Gastroesophageal sphincter (tissue), 4 donors: ENCODE measurements at places on chromosomes 7 and 10.

GRCh38 chr10:19922236-19922963 lies 106.2 kb downstream of the PLXDC2 start:
- peak; percentile 69 for ATAC-seq

- ATAC-seq, result no peak
Observed at GRCh38 chr7:74461970-74462706, 8.4 kb downstream of the GTF2IRD1 start.

DNA sequence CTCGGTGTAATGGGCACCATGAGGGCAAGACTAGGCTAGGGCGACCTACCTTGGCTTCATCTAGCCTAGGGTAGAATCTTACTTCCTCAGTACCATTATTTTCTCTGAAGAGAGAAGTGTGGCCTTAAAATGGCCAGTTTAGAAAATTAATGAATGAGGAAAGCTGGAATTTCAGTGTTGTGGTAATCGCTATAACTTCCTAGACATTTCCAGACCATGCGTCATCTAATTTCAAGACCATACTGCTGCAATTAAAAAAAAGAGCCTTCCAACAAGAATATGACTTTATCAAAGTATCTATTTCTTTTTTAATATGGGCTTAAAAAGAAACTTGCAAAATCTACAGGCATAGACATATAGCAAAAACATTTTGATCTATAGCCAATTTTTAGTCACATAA lies 68.5 kb downstream of the CPVL start:
- ATAC-seq, result no peak

- ATAC-seq, result no peak
Observed at GRCh38 chr7:108648989-108649388, 79.3 kb downstream of the DNAJB9 start.

DNA sequence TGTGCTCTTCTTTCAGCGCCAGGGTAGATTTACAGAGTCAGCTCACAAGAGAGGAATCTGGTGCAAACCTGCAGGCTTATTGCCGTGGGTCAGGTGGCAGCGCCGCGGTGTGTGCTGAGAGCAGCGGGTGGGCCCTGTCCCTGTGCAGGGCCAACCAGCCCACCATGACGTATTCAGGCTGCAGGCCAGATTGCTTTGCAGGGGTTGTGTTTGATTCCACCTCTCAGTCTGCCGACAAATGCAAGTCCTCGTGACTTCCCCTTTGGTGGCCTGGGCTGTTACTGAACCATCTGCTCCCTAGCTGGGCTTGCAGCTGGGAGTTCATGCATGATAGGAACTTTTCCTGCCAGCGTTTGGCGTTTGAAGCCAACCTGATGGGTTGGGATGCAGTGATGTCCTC lies 66.7 kb upstream of the LEP start:
- ATAC-seq, result no peak

- ATAC-seq, result no peak
Observed at GRCh38 chr7:27175626-27176523, 1.8 kb upstream of the HOXA10 start.

GRCh38 chr10:9911488-9911887 lies 1106.2 kb upstream of the CELF2 start:
- no peak for ATAC-seq

- no peak for ATAC-seq
Observed at GRCh38 chr7:122438006-122438405, 133.5 kb upstream of the FEZF1 start.

DNA sequence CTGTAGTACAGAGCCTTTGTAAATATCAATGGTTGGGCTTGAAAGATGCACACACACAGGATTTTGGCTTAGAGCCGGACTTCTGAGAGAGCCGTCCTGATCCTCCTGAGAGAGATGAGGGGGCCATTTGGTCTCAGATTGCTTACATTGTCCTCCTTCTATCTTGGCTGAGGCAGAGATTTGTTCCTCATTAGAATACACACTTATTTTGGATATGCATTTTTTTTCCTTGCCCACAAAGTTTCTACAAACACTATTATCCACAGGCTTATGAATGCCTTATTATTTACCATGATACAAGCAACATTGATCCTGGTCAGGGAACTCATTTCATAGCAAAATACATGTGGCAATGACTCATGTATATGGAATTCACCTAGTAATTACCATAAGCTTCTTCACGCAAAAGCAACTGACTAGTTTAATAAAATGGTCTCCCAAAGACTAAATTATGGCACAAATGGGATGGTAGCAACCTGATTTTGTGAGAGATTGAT lies 175.3 kb downstream of the MDFIC start:
- ATAC-seq, result no peak

DNA sequence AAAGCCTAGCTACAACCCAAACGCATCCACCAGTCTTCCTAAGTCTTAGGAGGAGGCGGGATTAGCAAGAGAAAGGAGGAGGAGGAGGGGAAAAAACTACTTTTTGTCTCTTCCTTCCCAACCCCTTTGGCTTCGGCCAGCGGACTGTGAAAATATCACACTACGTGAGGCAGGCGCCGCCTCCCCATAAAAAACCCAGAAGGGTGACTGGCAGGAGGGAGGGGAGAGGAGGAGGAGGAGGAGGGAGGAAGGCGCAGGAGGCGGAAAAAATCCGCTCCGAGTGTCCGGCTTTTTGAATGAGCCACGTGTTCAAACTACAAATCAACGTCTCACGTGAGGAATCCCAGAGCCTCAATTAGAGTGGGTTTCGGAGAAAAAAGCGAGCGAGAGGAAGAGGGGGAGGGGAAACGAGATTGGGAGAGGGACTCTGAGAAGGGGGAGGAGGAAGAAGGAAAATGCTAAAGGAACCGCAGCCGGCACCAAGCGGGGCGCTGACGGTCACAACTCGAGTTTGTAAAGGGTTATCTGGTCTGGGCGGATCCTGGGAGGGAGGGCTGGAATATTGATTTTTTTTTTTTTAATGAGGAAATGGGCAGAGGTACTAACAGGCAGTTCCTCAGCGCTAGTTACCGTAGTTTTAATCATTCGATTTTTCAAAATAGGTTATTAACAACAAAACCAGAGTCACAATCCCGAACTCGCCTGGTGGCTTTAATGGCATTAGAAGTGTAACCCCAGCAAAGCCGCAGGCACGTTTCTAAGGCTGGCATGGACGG lies at the start of gene IGF2BP3:
TSS of gene IGF2BP3 (minus strand) at position 162 of the 776 bp plus-strand sequence. CDS start 381 bp downstream, outside the sequence.
- no peak for ATAC-seq
